ENCODE measurements at places on chromosomes 6 and 20. TPM values are rescaled to one million over a fixed set of nuclear protein-coding genes. Genes with fewer than 3 reads are reported as not detected.

The TSHZ2 gene
- not detected for total RNA-seq

The PHF3 gene
- 41.5 TPM for total RNA-seq

DNA sequence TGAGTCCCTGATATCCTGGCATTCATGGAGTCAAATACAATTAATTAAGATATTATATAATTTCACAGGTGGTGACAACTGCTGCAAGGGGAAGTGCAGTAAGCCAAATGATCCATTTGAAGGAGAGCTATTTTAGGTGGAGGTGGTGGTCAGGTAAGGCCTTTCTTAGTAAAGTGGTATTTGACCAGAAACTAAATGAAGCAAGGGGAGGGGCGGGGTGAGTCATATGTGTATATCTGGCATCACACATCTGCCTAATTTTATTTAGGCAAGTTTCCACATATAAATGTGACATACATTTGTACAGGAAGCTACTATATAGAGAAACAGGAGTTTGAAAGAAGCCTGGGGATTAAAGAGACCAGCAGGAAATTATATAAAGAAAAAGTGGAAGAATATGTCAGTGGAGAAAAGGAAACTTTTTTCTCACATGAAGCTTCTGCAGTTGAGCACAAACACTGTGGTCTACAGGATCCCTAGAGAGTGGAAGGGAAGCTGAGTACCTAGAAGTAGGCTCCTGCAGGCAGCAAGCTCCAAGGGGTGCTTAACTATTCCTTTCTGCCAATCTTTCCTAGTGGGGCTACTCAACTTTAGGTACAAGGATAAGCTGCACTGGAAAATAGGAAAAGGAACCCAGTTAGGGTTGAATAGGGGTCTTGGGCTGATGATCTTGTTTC is 99.6 kb downstream of the OGFRL1 start:
- DNase-seq: no peak

DNA sequence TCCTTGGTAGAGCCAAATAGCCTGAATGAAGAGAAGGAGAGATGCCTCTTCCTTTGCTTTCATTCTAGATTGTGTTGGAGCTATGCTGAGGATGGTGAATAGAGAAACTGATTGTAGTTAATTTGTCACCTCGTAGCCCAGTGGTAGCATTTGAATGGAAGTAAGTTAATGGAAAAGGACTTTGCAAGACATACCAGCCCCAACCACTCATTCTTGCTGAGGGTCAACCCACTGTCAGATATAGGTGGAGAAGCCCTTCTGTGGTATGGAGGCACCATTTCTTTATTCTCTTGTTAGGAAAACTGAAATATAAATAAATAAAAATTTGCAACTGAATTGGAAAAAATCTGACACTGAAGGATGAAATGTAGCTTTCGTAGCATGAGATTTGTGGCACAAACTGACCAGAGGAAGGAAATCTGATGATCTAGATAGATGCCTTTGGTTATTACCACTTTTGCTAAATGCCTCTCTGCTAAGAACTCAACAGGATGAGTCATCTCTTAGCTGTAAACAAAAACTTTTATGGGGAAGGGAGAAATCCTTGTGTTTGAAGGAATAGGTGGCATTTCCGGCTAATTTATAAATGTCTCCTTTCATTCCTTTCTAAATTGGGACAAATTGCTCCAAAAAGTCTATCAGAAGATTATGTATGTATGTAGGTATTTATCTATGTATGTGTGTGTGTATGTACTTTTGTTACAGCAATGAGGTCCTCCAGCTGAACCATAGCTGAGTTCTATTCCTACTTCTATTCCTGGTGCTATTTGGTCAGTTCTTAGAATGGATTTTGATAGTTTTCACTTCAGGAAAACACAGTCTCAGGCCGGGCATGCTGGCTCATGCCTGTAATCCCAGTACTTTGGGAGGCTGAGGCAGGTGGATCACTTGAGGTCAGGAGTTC is 76.5 kb upstream of the SUPT3H start:
- no peak for DNase-seq

The PTK6 gene
- 1.4 TPM for total RNA-seq

The CDKN1A gene
- 56.1 TPM for total RNA-seq

DNA sequence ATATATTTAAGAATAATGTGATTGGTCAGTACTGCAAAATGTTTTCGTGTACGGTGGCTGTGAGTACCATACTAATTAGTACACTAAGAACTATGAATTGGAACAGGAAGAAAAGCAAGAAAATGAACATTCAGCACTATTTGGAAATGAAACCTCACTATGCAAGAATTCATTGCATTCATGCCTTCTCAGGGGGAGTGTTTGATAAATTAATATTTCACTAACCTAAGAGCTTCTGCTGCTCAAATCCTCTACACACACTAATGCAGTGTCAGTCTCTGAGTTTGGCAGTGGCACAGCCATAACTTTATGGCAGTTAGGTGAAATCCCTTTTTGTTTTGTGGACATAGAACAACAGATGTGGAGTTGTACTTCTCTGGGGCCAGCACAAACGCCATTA is 60.1 kb downstream of the SLC16A10 start:
- DNase-seq: no peak

GRCh38 chr6:17740559-17741220 is 34.0 kb upstream of the NUP153 start:
- DNase-seq: peak; percentile 75

The CST3 gene
- total RNA-seq: 67.6 TPM

DNA sequence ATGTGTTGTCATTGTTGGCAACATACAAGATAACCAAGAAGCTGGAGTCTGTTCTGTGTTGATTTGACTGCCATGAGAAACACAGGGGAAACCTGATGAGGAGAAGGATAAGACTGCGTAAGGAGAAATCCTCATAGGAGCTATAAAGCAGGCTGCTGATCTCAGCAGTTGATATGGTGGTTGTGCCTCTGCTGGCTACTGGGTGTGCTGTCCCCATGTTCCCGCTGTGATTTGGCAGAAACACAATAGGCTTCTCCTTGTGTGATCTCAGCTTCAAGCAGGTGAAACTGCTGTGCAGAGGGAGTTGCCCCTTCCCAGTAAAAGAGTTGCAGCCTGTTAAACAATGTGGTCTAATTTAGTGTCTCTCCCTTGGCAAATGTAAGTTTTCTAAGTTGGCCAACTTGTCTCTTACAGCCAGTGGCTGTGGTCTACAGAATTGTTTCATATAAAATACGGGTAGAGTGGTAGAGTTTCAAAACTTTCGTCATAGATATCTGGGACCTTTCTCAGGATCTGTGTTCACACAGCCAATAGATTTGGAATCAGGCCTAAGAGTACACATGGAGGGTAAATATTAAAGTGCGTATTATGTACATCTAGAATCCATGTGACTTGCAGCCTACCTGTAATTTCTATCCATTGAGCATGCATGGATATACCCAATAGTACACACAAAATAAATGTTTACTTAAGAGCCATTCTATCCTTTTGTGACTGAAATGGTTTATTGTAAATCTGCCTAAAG is 78.4 kb downstream of the RNF144B start:
- DNase-seq: no peak
